Posterior vena cava (tissue), 2 donors: ENCODE measurements at places on chromosomes 16 and 17. TPM values are rescaled to one million over a fixed set of nuclear protein-coding genes. Genes with fewer than 3 reads are reported as not detected.
A peak's percentile ranks its signal among the peaks of the same experiment; 100 is the strongest.

GAS7 gene
- total RNA-seq = 70.6 TPM

- DNase-seq = no peak
These were observed 167.7 kb upstream of the WSCD1 start for GRCh38 chr17:5902181-5903140.

- no peak for DNase-seq
These were observed 251.1 kb upstream of the CDH5 start for GRCh38 chr16:66115373-66115772.

DNA sequence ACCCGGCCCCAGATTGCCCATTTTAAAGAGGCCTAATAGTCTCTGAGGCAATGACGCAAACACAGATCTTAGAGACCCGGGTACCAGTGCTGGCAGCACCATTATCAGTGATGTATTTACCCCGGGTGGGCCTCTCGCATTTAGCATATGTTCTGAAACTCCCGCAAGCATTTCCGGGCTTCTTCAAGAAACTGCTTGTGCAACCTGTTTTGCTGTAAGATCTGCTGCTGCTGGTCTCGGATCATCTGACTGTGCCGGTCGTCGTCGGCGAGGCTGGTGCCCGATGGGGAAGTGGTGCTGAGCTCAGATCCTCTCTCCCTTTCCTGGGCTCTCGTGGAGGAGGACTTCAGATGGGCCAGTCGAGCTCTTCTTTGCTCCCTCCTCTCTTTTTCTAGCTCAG, 12.5 kb downstream of the CEP295NL start:
- DNase-seq = peak; percentile 92

- peak; percentile 89 for DNase-seq
These were observed 38.8 kb upstream of the BHLHA9 start for GRCh38 chr17:1231456-1231855.

- DNase-seq = no peak
These were observed 7.9 kb downstream of the WFIKKN2 start for GRCh38 chr17:50843150-50843905.

GRCh38 chr17:57354673-57355072, 98.3 kb downstream of the MSI2 start:
- no peak for DNase-seq

- DNase-seq = no peak
These were observed 5.9 kb downstream of the CPNE2 start for GRCh38 chr16:57098188-57098841.

TMC7 gene
- 1.2 TPM for total RNA-seq

DNA sequence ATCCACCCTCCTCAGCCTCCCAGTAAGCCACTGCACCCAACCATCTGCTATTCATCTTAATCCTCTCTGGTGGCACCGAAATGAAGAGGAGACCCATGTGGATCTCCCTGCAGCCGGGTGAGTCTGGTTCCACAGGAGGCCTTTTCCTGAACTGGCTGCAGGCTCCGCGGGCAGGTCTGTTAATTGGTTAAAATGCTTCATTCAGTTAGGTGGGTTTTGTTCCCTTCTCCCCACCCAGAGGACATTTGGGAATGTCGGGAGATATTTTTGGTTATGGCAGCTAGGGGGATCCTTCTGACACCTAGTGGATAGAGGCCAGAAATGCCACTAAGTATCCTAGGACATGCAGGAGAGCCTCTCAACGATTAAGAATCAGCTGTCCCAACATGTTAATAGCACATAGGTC, 16.7 kb downstream of the C16orf54 start:
- DNase-seq = peak; percentile 14

DNA sequence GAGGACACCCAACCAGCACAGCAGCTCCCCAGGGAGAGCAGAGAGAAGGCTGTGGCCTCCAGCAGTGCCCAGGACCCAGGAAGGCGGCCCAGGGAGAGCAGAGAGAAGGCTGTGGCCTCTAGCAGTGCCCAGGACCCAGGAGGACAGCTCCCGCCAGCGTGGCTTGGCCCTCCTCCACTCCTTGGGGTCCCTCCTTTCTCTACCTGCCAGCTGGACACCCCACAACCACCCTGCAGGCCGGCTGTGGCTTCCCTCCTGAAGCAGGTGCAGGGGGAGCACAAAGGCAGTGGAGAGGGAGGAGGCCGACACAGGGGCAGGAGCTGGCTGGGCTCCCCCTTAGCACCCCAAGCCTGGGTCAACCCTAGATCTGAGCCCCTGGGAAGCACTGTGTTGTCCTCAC, 54.1 kb upstream of the FASN start:
- no peak for DNase-seq

DNA sequence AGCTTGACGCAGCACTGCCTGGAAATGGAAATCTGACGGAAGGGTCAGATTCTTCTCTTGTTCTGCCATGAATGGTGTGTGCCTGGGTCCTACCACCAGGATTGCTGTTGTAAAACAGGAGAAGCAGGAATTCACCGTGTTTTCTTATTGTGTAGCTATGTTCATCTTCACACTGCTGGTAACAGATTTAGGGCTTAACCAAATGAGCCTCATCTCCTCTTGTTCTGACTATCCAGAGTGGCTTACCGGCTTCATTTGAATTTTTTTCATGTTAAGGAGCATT, 97.3 kb upstream of the CHMP6 start:
- DNase-seq = no peak

DNA sequence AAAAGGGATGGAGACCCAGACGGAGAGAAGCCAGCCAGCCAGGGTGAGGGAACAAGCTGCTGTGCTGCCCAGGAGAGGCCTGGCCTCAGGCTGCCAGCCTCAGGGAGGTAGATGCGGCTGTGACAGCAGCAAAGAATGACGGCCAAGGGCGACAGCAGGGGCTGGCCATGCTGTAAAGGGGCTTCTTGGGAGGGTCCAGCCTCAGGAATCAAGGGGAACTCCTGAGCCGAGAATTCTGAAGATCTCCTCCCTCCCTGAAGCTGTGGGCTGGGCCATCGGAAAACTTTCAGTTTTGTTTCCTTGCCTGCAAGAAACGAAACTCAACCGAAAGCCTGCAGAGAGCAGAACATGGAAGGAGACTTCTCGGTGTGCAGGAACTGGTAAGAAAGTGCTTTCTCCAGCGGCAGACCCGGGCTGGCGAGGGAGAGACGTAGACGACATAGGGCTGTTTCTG, at the start of gene XAF1:
Gene XAF1, plus strand, starts transcription at position 316 of the 454 bp plus-strand sequence. Its CDS starts 33 bp downstream, at position 349.
- DNase-seq = no peak

GRCh38 chr16:51624080-51624775, 473.2 kb upstream of the SALL1 start:
- DNase-seq = no peak

DNA sequence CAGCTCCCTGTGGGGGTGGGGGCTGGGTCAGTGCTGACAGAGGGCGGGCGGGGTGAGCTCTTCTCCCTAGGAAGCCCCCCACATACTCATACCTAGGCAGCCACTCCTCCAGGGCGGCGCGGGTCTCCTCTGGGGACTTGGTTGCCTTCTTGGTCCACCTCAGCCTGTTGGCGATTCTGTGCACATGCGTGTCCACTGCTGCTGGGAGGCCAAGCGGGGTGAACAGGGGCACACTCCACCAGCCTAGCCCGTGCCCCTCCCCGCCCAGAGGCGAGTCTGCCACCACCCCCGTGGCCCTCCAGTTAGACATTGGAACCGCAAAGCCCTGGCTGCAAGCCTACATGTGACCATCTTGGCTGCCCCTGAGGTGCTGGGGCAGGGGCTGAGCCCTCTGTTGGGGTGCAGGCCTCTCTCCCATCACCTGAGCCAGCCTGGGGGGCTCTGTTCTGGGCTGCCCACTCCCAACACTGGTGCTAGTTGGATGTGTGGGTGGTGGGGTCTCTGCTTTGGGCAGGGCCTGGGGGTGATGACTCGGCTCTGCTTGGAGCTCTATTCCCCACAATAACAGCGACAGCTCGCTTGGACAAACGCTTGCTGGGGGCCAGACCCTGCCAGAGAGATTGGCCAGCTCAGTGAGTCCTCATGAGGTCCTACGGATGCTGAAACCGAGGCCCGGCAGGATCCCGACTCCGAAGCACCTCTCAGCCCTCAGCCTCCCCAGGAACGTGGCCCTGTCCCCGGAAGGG, 7.4 kb downstream of the NTHL1 start:
- DNase-seq = no peak

- DNase-seq = peak; percentile 68
These were observed 18.8 kb upstream of the PLLP start for GRCh38 chr16:57303021-57303909.

TMEM219 gene
- 80.9 TPM for total RNA-seq

DNA sequence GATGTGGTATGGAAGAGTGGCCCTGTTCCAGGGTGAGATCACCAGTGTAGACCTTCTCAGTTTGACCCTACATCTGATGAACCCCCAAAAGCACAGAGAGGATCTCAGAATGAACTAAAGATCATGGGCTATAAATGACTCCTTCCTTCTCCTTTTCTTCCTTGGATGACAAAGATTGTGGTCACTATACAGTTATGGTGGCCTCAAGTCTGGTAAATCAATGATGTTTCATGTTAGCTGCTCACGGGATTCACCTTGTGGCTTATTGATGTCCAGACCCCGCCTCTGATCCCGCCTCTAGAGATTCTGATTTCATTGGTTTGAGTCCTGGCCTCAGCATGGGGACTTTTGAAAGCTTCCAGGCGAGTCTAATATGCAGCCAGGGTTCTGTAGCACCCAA, 112.2 kb downstream of the PITPNC1 start:
- no peak for DNase-seq

C16orf46 gene
- 0.57 TPM for total RNA-seq

DNA sequence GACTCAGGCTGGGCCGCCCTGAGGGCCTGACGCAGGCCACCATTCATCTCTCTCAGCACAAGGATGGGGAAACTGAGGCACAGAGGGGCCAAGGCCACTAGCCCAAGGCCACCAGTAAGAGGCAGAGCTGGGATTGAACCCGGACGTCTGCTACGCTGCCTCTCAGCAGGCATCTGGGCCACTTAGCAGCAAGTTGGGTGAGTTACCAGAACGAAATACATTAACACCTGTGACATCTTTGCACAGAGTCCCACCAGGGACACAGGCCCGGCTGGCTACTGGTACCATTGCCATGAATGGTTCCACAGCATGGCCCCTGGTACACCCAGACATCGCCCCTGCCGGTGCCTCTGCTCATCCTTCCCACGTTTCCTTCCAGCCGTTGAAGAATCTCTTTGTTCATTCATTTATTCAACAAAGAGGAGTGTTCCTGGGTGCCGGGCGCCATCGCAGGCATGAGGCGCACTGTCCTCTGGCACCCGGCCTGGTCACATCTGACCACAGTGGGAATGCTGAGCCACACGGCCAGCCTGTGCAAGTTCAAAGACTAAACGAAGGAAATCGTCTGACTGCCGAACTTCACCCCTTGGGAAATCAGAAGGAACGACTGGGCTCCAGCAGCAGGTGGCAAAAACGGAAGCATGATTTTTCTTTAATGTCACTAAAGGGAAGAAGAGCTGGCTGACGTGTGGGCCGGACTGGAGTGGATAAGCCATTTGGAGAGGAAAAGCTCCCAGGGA, 7.4 kb upstream of the ZNF469 start:
- DNase-seq = peak; percentile 82

OTOP3 gene
- not detected for total RNA-seq
